ENCODE measurements at places on chromosomes 5 and 9.

DNA sequence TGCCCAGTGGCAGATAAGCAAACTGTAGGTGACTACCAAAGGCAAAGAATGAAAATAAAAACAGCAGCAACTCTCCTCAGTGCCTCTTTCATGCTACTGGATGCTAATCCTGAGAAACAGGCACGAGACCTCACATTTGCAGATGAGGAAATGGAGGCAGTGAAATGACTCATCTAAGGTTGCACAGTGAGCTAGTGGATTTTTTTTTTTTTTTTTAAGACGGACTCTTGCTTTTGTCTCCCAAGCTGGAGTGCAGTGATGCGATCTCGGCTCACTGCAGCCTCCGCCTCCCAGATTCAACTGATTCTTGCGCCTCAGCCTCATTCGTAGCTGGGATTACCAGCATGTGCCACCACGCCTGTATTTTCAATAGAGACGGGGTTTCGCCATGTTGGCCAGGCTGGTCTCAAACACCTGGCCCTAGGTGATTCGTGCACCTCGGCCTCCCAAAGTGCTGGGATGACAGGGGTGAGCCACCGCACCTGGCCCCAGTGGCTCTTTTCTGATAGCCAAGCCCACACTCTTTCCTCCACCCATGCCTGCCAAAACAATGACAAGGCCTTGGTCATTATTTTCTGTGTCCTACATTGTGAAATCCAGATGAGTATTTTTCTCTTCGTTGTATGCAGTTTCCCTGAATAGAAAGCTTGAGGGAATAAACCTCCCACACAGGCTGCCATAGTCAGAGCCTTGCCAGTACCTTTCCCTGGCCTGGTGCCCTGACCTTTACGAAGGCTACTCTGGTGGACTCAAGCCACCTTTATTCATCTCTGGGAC lies 19.2 kb downstream of the DOCK2 start:
- no peak for DNase-seq

DNA sequence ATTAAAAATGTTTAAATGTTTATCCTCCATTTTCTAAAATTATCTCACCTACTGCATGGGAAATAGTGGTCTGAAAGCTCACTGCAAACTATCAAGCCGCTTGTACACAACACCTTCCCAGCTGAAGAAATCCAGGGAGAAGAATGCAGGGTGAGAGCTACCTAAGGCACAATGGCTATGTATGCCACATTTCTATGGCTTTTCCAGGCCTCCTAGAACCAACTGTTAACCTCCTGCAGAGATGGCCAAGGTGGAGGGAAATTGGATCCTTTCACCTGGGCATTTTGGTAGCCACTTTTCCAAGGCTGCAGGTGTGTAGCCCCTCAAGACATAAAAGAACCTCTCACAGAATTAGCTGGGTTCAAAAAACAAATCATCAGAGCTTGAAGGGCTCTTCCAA lies 286.4 kb downstream of the EBF1 start:
- DNase-seq: no peak

DNA sequence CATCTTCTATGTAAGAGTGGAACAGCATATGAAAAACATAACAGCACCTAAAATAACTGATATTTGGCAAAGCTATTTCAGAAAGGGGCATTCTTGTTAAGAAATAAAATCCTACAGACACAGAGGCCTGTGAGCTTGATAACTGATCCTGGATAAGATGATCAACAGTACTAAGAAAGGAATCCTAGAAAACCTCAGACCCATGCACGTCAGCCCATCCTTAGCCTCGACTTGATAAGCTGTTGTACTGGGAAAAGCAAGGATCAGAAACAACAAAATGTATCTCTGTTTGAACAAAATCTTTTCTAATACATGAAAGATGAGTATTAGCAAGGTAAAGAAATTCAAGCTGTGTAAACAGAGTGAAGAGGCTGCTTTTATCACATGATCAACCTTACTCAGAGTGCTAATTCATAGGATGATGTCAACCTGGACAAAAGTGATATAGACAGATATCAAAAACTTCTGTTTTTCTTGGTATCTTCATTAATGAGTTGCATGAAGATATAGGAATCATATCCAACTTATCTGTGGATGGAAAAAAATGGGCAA lies 15.2 kb downstream of the LIFR start:
- DNase-seq: no peak

GRCh38 chr9:5920860-5921328 lies 30.2 kb downstream of the MLANA start:
- no peak for DNase-seq
